ENCODE measurements at places on chromosomes 6 and 20.
A peak's percentile ranks its signal among the peaks of the same experiment; 100 is the strongest.

- DNase-seq = no peak
Observed at GRCh38 chr6:28865401-28866204, 58.2 kb downstream of the TRIM27 start.

DNA sequence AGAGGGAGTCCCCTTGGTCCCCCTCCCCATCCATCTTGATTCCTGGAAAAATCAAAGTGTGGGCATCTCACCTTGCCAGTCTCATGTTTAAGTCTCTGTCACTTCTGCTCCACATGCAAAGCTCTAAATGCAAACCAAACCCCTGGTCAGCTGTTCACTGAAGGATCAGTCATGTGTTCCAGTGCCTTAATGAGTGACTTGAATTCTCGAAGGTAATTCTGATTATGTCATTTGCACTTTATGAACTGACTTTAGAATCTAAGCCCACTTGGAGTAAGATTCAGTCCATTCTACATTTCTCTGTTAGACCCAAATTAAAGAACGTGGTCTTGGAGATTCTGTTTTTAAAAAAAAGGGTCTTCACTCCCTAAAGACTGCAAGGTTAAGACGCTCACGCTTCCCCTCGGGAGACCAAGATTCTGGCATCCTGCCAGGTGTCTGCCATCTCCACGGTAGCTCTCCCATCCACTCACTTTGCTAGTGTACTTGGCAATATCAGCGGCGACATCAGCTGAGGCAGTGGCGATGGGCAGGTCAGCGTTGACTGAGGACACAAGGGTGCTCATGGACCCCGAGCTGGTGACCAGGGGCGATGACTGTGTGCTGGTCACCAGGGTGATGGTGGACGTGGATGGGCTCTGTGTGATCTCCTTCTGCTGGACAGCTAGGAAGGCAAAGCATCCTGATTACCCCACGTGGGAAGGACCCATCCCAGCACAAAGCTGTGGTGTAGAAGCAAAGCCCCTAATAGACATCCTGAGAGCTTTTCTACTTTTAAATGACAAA lies 120.5 kb downstream of the ZMYND8 start:
- DNase-seq = no peak

DNA sequence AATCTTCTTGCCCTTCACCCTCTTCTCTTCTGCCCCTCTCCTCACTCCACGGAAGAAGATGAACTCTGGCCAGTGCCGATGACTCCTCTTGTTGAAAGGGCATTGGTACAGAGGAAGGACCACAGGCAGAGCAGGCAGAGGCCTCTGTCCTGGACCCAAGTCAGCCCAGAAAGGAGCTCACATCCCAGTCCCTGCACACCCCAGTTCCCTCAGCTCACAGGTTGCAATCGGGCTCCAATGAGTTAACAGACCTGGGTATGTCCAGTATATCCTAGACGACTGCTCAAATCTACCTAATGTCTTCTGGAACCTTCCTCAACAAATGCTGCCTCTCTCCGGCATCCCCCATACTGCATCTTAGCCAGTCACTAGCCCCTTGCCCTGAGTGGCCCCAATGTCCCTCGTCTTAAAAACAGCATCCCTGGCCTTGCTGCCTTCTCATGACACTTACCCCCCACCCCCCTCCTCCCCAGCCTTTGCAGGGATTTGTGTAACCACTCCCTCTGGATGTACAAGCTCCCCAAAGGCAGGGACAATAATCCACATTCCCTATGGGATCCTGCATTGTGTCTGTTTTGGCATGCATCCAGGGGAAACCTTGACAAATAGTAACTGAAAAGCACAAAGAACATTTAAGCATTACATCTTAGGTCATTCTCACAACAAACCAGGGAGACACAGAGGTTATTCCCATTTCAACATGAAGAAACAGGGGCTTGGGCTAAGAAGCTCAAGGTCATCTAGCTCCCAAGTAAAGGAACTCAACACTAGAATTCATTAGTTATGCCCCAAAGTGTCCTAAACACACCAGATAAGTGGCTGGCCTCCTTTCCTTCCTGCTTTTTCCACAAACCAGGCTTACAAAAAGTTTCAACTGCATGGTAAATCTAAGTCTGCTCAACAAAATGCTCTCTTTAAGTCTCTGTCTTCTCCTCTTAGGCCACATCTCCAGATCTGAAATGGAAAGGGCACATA lies 45.1 kb downstream of the TRERF1 start:
- no peak for DNase-seq

GRCh38 chr20:47606983-47607613 lies 105.4 kb downstream of the NCOA3 start:
- DNase-seq = no peak

- DNase-seq = no peak
Observed at GRCh38 chr20:20782755-20783154, 70.3 kb upstream of the RALGAPA2 start.

GRCh38 chr6:45783716-45784115 lies 231.9 kb downstream of the CLIC5 start:
- no peak for DNase-seq

DNA sequence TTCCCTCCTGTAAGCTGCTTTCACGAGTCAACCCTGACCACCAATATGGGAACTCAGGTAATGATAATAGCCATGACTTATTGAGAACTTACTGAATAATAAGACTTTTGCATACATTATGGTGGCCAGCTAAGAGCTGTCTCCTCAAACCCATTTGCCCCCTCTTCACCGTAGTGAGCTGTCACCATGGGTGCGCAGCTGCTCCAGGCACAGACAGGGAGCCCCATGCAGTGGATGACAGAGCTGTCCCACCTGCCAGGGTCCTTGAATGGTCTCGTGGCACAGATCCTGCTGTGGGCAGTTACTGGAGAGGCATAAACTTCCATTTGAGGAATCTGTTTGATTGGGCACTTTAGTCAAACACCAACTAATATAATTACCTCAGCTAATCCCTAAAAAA lies 1.9 kb downstream of the SLC22A16 start:
- DNase-seq = no peak

- no peak for DNase-seq
Observed at GRCh38 chr6:2794171-2794730, 29.1 kb downstream of the WRNIP1 start.

- no peak for DNase-seq
Observed at GRCh38 chr6:166619912-166620311, 7.1 kb downstream of the RPS6KA2 start.

- no peak for DNase-seq
Observed at GRCh38 chr6:1593958-1594314, 15.8 kb upstream of the FOXC1 start.

GRCh38 chr6:113277111-113277510 lies 580.0 kb upstream of the MARCKS start:
- no peak for DNase-seq

GRCh38 chr6:36765190-36765589 lies 67.6 kb downstream of the RAB44 start:
- no peak for DNase-seq

- no peak for DNase-seq
Observed at GRCh38 chr6:74459260-74459659, 746.6 kb downstream of the COL12A1 start.

DNA sequence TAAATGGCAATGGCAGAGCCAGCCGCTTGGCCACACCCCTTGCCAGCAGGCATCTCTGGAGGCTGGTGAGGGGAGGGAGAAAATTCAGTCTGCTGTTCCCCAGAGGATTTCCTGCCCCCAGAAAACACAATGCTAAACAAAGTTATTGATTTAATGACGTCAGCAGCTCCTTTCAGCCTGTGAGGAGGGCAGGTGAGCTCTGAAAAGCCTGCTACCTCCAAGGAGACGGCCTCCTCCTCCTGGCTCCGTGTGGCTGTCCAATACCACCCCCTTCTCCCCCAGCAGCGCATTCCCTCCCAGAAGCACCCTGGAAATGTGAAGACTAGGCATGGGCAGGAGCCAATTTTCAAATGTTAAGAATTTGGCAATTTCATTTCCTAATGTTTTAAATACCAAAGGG lies 393.1 kb downstream of the ZFAND3 start:
- DNase-seq = peak; percentile 76

DNA sequence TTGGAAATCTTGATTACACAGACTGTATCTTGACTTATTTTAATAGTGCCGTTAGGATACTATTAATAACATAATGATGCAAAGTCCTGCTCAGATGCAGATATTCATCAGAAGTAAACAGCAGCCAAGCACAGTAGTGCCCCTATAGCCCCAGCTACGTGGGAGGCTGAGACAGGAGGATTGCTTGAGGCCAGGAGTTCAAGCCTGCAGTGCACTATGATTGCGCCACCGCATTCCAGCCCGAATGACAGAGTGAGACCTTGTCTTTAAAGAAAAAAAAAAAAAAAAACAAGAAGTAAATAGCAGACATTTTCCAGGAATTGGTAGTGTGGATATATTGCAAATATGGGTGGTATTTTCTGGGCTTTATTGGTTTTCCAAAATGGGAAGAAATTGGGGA lies 61.8 kb downstream of the TULP4 start:
- no peak for DNase-seq
